ENCODE measurements at places on chromosomes 5 and 9. TPM values are rescaled to one million over a fixed set of nuclear protein-coding genes. Genes with fewer than 3 reads are reported as not detected.

Gene PGM5
- 46.9 TPM for polyA plus RNA-seq

Gene APBB3
- 37.5 TPM for polyA plus RNA-seq

Gene LRRTM2
- 1.9 TPM for polyA plus RNA-seq

DNA sequence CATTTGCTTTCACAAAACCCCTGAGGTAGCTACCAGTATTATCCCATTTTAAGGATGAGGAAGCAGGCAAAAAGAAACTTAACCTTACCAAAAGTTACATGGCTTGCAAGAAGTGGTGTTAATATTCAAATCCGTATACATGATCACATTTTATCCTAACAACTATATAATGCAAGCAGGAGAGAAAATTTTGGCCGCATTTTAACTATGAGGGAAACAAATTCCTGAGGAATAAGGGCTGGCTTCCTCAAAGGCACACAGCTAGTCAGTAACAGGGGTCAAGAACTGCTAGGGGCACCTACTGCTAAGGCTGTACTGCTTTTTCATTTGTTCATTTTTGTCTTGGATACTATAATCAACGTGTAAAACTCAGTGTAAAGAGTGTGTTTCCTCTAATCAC, 81.0 kb downstream of the LHFPL2 start:
- no peak for DNase-seq

GRCh38 chr9:133238851-133239532, 29.9 kb upstream of the OBP2B start:
- DNase-seq, result no peak

DNA sequence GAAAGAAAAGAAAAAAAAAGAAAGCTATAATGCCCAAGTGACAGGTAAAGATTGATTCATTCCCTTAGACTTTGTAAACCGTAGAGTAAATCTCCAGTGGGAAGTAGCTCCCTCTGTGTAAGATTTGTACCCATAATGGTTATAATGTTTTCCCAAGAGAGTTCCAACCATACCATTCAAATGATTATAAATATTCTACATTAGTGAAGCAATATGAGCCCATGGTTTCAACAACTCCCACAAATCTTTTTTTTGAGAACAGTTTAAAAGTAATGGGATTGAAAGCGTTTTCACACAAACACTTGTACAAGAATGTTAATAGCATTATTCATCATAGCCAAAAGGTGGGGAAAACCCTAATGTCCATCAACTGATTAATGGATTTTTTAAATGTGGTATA, 58.0 kb downstream of the GRAMD2B start:
- DNase-seq, result no peak

DNA sequence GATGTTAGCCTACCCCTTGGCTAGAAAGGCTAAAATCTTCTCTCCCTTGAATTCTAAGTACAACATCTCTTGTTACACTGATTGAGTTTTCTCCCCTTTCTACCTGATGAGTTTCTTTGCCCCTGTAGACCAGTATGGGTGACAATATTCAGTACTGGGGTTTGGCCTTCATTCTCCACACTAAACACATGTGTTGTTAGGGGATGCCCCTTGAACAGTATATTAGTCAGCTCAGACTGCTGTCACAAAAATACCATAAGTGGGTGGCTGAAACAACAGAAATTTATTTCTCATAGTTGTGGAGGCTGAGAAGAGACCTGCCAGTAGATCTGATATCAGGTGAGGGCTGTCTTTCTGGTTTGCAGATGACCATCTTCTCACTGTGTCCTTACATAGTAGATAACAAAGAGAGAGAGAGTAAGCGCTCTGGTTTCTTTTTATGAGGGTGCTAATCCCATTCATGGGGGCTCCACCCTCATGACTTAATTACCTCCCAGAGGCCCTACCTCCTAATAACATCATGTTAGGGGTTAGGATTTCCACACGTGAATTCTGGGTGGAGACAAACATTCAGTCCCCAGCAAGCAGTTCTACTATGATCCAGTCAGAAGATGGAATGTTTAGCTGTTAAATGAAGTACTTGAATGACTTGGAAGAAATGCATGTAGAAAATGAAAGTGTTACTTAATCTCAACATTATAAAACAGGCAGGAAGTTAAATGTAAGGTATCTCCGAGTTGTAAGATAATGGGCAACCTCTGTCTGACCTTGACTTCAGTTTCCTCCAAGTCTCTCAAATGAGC, 17.5 kb downstream of the VLDLR start:
- no peak for DNase-seq

DNA sequence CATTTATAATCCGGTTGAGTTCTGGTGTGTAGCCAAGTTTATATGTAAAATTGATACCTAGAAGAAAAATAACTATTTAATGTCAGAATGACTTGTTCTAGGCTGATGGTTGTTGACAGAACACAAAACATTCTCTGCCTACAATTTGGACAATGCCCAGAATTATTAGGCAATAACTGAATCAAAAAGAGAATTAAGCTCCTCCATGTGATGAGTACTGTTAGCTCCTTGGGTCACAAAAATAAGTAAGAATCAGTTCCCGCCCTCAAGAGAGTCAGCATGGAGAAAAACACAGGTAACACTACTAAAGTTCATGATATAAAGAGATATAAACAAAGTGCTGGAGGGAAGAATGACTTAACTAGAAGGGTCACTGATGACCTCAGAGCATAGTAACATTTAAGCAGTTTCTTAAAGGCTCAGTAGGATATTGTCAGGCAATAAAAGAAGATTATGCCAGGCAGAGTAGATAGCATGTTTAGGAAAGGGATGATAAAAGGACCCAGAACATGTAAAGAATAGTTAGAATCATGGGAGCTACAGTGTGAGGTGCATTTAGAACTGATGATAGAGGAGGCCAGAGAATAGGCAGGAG, 200.5 kb upstream of the ACTBL2 start:
- DNase-seq, result no peak

- DNase-seq, result no peak
These were observed 562.6 kb downstream of the ANXA1 start for GRCh38 chr9:73714294-73714693.

- DNase-seq, result no peak
These were observed 247.9 kb downstream of the MSX2 start for GRCh38 chr5:174972291-174972690.
